ENCODE measurements at places on chromosomes 1 and 21.

DNA sequence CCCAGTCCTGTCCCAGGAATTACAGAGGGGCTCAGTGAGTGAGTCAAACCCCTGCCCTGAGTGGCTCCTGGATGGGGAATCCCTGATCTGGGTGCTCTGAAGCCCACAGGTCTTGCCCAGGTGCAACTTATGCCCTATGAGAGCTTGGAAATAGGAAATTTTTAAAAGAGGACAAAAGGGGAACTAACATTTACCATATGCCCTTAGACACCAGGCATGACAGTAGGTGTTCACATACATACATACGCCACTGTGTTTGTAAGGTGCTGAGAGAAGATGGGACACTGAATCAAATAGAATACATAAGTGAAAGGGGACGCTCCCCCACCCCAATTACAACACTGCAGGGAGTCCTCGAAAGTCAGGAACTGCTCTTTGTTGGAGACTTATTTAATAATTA, 1.4 kb downstream of the CFAP45 start:
- no peak for DNase-seq

DNA sequence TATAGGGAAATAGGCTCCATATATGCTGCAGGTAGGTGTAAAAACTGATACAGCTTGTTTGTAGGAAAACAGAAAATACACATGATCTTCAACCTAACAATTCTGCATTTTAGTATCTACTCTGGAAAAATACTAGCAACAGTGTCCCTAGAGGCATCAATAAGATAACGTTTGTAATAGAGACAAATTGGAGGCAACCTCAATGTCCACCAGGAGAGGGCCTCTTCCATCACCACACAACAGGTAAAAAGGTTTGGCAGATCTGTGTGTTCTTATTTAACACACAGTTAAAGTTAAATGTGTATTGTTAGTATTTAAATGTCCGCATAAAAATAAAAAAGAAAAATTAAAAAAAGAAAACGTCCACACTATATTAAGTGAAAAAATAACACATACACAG, 5.4 kb downstream of the EIF2D start:
- DNase-seq, result peak; percentile 6

GRCh38 chr1:180888870-180889269, 23.8 kb upstream of the KIAA1614 start:
- no peak for DNase-seq

- no peak for DNase-seq
Observed at GRCh38 chr1:118334506-118334905, 149.5 kb upstream of the SPAG17 start.

Data from DMS 273 treated with DMSO at 0.1 percent for 48 hours (cell line).